ENCODE measurements at places on chromosomes 4 and X.

- no peak for DNase-seq
Measured at GRCh38 chrX:45712067-45712466, 511.4 kb upstream of the DIPK2B start.

DNA sequence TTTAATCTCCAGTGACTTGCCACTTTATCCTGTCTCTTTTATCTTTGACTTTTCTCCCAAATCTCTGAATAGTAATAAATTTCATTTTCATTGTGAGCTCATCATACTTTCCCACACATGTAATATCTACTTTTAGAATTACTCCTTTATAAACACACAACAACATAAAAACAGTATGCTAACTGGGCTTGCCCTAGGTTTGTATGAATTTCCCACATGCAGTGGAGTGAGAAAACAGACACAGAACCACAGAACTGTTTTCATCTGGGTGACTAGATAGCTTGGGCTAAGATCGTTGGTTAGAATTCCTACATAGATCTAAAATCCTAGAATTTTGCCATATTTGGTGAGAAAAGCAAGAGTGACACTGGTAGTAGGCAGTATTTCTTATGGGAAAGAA, 409.5 kb downstream of the SPRY1 start:
- no peak for DNase-seq

GRCh38 chr4:55635282-55635681, 816 bp downstream of the NMU start:
- no peak for DNase-seq

DNA sequence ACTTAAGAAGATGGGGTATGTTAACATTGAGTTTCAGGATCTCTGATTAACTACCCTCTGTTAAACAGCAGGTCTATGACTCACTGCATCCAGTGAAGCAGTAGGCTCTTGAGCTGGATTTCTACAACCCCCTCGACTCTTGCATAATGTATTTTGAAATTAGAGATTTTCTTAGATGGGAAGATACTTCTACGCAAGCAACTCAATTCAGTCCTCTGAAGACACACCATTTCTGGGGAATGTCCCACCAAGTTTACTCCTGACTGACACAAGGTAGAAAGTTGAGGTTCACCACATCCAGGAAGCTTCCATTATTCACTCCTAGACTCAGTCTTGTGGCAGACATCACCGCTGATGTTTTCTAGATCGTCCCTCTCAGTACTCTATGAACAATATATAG, 12.9 kb downstream of the PALLD start:
- DNase-seq: no peak

DNA sequence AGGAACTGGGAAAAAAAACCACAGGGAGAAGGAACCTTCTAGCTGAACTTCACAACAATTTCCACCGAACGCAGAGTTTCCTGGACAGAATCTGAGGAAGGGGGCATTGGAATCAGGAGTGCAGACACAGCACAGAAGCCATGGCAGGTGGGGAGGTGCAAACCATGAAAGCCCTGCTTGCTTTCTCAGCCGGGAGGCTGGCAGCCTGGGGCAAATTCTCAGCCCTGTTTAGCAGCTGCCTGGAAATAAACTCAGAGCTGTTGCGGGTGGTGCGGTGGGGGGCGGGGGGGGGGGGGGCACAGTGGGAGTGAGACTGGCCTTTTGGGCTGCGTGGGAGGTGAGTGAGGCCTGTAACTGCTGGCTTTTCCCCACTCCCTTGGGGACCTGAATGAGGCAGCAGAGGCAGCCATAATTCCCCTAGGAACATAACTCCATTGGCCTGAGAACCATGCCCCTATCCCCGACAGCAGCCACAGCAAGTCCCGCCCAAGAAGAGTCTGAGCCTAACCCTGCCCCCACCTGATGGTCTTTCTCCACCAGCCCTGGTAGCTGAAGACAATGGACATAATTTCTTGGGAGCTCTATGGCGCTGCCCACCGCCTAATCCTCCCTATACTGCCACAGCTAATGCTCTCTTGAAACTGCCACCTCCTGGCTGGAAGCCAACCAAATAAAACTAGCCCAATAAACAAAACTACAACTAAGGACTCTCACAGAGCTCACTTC, 176.3 kb downstream of the FAM13A start:
- DNase-seq: no peak

- no peak for DNase-seq
Measured at GRCh38 chr4:105155426-105155825, 8.8 kb downstream of the TET2 start.

DNA sequence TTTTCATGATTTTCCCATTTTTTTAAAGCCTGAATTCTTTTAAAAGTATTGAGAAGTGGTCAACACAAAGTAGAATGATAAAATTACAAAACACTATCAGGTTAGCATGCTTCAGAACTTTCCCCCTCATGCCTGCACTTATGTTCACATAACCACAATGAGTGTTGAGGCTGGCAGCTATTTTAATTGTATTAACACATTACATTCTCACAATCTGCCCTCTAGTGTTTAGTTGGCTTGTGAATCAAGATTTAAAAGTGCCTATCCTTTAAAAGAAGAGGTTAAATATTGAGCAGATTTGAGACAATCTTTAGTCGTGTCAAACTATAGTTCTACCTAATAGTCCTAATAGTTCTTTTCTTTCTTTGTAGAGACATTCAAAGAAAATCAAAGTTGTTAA, 93.6 kb upstream of the NAP1L5 start:
- no peak for DNase-seq

DNA sequence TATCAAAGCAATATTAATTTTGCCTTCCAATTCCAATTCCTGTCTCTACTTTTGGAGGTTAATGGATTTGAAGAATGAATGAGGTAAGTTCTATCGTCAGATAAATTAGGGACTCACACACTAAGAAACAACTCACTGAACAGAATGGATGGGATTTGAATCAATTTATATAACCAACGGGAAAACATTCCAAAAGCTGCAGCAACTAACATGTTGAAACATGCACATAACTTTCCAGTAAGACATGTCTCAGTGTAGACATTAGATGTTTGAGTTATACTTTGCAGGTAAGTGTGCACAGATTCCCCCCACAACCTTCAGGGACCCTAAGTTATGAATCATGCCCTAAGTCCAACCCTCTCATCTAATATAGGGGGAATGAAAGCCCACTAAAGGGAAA, 34.3 kb downstream of the TFDP3 start:
- DNase-seq: no peak

GRCh38 chr4:184310881-184311709, 93.4 kb upstream of the ENPP6 start:
- no peak for DNase-seq

DNA sequence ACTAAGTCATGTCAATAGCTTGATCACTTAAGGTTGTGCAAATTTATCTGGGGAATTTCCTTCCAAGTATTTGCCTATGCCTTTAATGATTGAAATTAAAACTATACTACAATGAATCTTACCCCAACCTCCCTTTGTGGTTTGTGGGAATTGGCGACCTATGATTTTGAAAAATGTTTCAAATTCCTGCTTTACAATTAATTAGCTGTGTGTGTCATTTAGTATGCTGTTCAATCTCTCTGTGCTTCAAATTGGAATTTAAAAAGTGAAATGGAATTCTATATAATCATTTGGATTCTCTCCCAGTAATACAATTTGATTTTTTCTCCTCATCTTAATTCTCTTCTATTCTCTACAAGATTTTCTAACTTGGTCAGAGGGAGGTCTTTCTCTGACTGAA, 2319.5 kb downstream of the ARAP2 start:
- no peak for DNase-seq

- no peak for DNase-seq
Measured at GRCh38 chr4:185869427-185869826, 57.4 kb upstream of the SORBS2 start.

DNA sequence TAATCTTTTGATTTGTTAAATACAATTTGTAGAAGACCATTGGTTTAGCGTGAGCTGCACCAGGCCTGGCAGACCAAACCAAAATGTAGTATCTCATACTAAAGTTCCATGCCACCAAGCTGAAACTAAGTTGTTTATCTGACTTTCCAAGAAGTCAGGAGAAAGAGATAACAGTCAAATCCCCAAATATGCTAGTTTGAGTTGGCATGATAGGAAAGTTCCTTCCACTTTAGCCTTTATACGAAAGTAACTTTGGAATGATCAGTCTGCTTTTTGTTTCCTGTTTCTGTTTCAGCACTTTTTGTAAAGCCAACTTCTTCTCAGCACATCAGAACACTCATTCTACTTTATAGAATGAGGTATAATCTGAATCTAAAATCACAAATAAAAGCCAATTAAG, 449.2 kb downstream of the GRXCR1 start:
- no peak for DNase-seq

- no peak for DNase-seq
Measured at GRCh38 chrX:952816-953215, 259.6 kb downstream of the CRLF2 start.

GRCh38 chr4:3208826-3209225, 40.1 kb upstream of the MSANTD1 start:
- no peak for DNase-seq

DNA sequence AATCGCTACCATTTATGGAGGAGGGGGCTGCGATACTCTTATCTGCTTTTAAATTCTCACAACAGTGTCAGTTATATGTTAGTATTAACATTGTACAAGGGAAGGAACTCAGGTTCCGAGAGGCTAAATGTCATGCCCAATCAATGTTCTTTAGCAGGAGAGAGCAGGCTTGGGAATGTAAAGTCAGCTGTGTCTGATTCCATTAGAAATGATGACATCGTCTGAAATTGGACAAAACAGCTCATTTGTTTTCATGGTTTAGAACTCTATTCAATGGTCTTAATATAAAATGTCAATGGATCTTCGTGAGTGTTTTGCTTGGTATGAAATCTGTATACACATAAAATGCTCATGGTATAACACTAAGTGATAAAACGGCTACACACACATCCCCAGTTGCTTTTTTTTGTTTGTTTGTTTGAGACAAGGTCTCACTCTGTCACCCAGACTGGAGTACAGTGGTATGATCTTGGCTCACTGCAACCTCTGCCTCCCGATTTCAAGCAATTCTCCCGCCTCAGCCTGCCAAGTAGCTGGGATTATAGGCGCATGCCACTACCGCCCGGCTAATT, 11.9 kb upstream of the SH3KBP1 start:
- no peak for DNase-seq

- DNase-seq: no peak
Measured at GRCh38 chr4:90145319-90145718, 18.1 kb downstream of the CCSER1 start.

- DNase-seq: no peak
Measured at GRCh38 chr4:98546910-98547594, 111.4 kb downstream of the TSPAN5 start.

GRCh38 chrX:128464116-128464515, 411.9 kb upstream of the ACTRT1 start:
- DNase-seq: no peak

GRCh38 chr4:137266511-137266910, 265.8 kb downstream of the PCDH18 start:
- DNase-seq: no peak

All from stimulated activated CD4-positive, alpha-beta T cell treated with anti-CD3 and anti-CD28 coated beads, Interleukin-4, amount 100 ng/mL, for 1 hour (primary cell).